Activated naive CD4-positive, alpha-beta T cell treated with anti-CD3 and anti-CD28 coated beads, Interleukin-2, amount 50 U/mL, for 16 hours (primary cell): ENCODE measurements at places on chromosomes 3 and 15.

GRCh38 chr3:188370081-188370830, 216.3 kb downstream of the LPP start:
- no peak for DNase-seq

- no peak for DNase-seq
These were observed 20.2 kb downstream of the ADGRG7 start for GRCh38 chr3:100629421-100630127.

GRCh38 chr3:155979746-155980145, 109.3 kb downstream of the GMPS start:
- no peak for DNase-seq

GRCh38 chr15:67061811-67062368, 3.5 kb upstream of the SMAD3 start:
- no peak for DNase-seq

DNA sequence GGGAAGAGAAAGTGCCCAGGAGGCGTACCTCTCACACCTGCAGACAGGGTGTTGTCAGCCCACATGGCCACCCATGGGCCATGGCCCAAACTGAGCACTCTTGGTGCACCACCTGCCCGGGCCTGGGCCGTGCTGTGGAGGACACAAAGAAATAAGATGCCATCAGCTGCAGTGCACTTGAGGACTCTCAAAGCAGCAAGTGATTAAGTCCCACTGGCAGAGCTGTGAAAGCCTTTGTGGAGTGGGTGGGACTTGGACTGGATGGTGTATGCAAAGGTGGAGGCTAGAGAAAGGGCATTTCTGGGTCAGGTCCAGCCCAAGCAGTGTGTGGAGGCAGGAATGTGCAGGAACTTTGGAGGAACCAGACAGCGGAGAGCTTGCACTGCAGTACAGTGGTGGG, 122.3 kb downstream of the MEGF11 start:
- DNase-seq = no peak
